Aorta (tissue), 5 donors: ENCODE measurements at places on chromosomes 16 and 17. TPM values are rescaled to one million over a fixed set of nuclear protein-coding genes. Genes with fewer than 3 reads are reported as not detected.
A peak's percentile ranks its signal among the peaks of the same experiment; 100 is the strongest.

GRCh38 chr16:29686740-29687332, 7.9 kb downstream of the QPRT start:
- no peak for DNase-seq

DNA sequence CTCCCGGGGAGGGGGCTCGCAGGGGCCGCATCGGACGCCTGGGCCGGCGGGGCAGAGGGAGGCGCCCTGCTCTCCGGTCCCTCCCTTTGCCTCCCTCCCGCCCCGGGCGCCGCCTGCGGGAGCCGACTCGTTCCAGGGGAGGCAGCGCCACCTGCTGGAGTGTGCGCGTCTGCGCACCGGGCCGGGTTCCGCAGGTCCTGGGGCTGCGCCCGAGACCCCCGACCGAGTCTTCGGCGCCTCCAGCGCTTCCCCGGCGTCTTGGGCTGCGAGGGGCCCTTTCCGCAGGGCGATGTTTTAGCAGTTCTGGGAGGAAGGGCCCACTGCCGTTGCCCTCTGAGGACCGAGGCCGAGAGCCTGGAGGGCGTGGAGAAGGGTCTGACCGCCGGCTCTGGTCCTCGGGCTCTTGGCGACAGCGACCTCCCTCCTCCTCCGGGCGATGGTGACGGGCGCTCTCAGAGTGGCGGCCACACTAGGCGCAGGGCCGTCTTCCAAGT, 106.3 kb downstream of the SEC14L1 start:
- peak; percentile 96 for DNase-seq

DNA sequence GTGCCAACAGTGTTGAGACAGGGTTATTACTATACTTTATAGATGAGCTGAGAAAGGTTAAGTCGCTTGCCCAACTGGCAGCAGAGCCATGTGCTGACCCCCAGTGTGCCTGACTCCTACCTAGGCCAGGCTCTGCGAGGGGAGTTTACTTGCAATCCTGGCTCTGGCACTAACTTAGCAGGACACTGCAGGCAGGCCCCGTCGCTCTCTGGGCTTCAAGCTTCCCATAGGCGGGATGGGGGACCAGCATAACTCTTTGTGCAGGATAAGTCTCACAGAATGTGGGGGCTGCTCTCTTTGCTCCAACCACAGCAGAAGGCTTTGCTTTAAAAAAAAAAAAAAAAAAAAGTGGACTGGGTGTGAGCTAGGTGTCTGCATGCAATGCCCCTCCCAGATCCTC, 102.7 kb downstream of the GNAO1 start:
- no peak for DNase-seq

DNA sequence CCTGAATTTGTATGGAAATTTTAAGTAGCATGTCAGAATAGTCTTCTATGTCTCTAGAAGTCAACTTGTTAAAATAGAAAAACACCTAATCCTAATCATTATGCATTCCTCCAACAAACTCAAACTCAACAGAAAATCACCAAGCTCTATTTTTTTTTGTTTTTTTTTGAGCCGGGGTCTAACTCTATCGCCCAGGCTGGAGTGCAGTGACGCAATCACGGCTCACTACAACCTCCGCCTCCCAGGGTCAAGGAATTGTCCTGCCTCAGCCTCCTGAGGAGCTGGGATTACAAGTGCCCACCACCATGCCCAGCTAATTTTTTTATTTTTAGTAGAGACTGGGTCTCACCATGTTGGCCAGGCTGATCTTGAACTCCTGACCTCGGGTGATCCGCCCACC, 9.8 kb downstream of the TMEM231 start:
- DNase-seq = no peak

- DNase-seq = no peak
These were observed 63.5 kb upstream of the GPR139 start for GRCh38 chr16:20137194-20137593.

GRCh38 chr17:40497695-40498094, 3.7 kb downstream of the TNS4 start:
- no peak for DNase-seq

DNA sequence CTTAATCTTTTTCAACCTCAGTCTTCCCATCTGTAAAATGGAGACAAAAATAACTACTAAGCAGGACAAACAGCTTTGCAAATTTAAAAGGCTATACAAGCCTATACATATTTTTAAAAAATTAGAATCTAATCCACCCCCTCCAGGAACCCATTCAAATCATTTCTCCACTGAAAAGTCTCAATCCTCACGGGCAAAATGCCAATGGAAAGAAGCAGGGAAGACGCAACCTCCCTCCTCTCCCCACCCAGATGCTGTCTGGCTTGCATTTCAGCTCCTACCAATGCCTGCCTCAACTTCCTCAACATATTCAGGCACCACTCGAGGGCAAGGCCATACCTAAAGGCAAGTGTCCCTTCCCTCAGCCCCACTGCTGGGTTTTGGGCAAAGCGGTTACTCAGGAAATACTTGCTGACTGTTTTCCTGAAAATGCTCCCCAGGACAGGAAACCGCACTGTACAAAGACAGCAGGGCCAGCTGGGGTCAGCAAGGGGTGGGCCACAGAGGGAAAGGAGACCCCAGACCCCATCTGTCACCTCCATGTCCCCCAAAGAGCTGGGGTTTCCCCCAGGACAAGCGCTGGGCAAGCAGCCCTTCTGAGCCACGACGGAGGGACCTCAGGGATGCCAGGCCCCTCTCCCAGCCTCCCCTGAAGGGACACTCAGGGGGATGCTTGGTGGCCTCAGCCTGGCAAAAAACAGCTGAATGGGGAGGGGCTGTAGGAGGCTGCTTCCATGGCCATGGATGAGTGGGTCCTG, 47.7 kb upstream of the DOC2B start:
- DNase-seq = peak; percentile 54

ELOB gene
- 174 TPM for total RNA-seq

C17orf58 gene
- total RNA-seq = 15.8 TPM

GRCh38 chr17:75557075-75557851, 30.3 kb upstream of the MYO15B start:
- DNase-seq = no peak

SSTR5 gene
- not detected for total RNA-seq

- DNase-seq = no peak
These were observed 5.0 kb upstream of the ARHGAP17 start for GRCh38 chr16:25020112-25020631.

GRCh38 chr17:79781736-79782575, 4.0 kb downstream of the CBX2 start:
- peak; percentile 61 for DNase-seq

GRCh38 chr17:2190014-2190413, 113.6 kb downstream of the SMG6 start:
- no peak for DNase-seq

DNA sequence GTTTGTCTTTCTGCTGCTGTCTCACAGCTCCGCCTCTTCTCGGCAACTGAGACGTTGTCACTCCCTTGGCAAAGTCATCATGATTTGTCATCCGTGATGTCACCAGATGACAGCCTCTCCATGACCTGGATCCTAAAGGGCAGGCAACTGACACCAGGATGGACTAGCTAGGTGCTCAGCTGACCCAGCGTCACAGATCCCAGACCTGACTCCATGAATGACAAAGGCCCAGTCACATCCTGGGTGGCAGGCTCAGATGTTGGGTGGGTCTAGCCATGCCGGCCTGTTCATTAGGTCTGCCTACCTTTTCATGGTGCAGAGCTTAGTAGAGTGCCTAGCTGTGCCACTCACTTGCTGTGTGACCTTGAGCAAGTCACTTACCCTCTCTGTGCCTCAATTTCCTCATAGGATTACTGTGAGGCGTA, 3.8 kb upstream of the TMEM238L start:
- no peak for DNase-seq

CCDC43 gene
- total RNA-seq = 15.4 TPM

GRCh38 chr16:67720236-67720635, 1.1 kb upstream of the GFOD2 start:
- peak; percentile 16 for DNase-seq

DNA sequence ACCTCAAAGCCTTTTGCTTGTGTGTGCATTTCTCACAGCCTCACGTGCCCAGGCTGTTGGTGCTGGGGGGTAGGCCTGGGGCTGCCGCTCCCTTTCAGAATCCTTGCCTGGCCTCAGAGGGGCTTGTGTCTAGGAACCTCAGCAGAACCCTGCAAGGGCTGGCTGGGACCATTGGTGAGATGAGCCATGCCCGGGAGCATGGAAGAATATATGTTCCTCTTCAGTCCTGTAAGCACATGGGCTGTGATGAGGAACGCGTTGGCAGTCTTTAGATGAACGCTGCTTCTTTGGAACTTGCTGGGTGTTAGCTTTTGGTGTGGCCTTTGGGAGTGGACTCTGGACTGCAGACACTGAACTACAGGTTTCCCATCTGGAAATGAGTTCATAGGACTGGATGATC, 32.0 kb upstream of the SLC5A10 start:
- DNase-seq = no peak

DNA sequence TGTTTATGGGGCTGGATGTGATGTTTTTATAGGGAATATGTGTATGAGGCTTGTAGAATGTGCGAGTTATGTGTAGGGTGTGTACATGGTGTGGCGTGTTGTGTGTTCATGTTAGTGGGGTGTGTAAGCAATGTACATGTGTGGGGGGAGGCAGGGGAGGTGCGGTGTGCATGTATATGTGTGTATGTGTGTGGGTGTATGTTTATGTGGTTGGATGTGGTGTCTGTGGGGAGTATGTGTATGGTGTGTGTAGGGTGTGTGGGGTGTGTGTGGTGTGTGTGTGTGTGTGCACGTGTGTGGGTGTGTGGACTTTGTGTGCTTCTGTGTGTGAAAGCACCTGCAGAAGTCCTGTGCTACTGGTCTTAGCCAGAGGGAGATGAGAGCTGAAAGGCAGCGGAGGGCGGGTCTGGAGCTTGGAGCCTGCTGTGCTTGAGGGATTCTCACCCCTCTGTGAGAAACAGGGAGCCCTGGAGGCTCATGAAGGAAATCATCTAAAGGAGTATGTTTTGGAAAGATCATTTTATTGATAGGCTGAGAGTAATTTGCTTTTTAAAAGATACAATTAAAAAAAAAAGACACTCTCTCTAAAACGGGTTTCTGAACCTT, 222.7 kb downstream of the HS3ST4 start:
- no peak for DNase-seq

ASB16 gene
- total RNA-seq = 1.4 TPM

DNA sequence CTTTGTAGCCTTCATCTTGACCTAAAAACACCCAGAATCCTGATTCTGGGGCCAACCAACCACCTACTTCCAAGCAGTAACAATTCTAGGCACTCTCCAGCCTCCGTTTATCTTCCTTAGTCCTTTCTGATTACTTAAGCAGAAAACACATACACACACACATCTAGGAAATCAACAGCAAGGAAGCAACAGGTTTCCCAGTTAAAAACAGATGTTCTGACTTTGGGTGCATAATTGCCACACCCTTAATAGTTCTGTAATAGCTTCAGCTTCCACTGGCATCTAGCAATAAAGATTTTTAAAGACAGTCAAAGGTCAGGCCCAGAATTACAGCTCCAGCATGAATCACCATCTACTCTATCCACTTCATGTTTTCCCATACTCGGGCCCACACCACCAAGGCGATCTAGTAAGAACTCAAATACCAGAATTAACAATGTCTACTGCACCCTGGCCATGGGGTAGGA, 2.6 kb downstream of the ARHGAP17 start:
- DNase-seq = no peak

C16orf86 gene
- 2.6 TPM for total RNA-seq

CLDN9 gene
- 0.18 TPM for total RNA-seq

- DNase-seq = no peak
These were observed 12.5 kb upstream of the C16orf95 start for GRCh38 chr16:87329436-87330256.
